ENCODE measurements at places on chromosomes 1 and 21.

DNA sequence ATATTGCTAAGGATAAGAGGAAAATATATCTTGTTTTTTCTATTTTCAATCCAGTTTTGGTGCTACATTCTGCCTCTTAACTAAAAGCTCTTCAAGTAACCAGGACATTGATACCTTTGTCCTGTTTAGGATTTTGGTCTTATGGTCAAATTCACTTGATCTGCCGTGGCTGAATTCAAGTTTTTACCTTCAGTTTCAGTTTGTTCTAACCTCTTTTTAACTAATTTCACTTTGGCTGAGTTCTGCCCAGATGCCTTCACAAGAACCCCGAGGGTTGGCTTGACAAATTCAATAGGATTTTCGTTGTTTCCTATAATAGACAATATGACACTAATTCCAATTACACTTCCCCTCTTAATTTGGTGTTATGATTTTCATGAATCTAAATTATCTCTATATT lies 84.5 kb upstream of the C1orf21 start:
- no peak for DNase-seq

DNA sequence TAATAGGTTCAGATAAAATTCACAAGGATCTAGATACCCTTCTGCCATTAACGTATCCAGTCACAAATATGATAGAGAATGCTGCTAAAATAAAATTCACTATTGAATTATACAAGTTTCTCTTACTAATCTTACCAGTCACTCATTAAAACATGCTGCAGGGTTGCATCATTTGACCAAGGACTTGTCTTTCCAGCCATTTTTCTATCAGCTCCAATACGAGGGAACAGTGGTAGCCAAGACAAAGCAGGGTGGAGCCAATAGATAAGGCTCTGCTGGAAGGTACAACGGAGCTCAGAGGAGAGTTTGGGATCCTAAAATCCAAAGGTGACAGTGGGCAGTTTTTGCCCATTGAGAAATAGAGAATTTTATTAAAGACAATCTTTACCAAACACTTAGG lies 4.0 kb downstream of the DONSON start:
- DNase-seq, result no peak

DNA sequence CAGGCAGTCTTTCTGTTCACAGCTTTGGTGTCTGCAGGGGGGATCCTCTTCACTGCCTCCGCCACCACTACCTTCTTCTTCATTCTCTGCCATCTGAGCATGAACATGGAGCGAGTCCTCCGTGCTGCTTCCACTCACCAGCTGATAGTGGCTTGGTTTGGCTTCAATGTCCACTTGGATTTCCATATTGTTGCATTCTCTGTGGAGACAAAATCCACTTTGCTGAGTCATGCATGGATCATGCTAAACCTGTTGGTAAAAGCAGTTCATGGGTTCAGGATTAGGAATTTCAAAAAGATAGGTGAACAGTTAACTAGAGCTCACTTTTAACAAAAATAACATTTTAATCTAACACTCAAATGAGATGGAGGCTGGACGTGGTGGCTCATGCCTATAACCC lies 27.5 kb downstream of the RNF19B start:
- no peak for DNase-seq

DNA sequence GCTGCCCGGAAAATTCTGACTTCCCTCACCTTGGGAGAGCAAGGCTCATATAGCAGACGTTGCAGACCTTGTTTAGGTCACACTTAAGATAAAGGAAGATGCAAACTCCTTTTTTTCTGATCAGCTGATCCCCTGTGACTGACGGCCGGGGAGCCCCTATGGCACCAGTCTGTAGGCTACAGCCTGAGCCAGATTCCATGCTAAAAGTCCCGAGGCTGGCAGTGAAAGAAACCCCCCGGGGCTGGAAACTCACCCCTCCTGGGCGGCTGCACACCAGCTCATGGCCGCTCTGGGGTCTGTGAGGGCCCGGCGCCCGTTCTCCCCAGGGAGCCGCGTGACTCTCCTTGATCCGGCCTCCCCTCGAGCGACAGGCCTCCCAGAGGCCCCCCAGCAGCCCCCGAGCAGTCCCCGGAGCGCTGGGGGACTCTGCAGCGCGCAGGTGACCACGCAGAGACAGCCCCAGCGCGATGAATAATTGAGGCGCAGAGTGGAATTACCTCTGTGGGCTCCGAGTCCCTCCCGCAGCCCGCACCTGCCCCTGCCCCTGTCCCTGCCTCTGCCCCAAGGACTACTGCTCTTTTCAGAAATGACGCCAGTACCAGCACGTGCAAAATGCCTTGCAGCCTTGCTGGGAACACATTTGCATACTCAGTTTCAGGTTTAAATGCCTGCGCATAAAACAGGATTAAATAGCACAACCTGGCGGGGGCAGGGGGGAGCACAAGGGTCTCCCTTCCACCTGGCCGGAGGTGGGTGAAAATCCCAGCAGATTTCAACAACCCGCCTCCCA lies 62.6 kb upstream of the CLDN14 start:
- no peak for DNase-seq

DNA sequence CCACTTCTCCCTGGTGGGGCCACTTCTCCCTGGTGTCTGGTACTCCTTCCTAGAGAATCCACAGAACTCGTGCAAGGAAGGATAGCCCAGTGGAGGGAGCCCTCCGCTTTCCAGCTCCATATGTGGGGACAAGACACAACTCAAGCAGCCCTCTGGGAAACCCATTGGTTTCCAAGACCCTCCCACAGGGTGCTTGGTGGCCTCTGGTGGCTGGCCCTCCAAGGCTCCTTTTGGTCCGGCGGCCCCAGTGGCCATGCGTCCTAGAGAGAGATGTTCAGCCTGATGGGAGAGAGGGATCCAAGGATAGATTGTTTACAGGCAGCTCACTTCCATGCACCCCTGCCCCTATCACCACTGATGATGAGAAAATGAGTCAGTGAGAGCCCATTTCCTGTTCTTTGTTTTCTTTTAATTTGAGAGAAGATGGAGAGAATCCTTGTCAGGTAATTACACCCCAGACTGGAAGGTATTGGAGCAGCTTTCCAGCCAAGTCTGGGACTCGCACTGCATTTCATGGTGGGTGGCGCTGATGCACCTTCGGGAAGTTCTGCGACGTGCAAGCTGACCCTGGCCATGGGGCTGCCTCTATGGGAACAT lies 486.2 kb upstream of the VAMP3 start:
- DNase-seq, result no peak

GRCh38 chr1:45012639-45013278 lies 705 bp downstream of the UROD start:
- DNase-seq, result no peak

GRCh38 chr1:16677552-16678431 lies 11.0 kb upstream of the RNU1-3 start:
- no peak for DNase-seq

- DNase-seq, result peak; percentile 23
These were observed 63.7 kb upstream of the B3GALNT2 start for GRCh38 chr1:235567812-235568503.

Measured in thymus (tissue), 14 donors.